Activated B cell treated with CpG ODN at 0.5 μM for 24 hours (primary cell): ENCODE measurements at places on chromosomes 4 and X.

DNA sequence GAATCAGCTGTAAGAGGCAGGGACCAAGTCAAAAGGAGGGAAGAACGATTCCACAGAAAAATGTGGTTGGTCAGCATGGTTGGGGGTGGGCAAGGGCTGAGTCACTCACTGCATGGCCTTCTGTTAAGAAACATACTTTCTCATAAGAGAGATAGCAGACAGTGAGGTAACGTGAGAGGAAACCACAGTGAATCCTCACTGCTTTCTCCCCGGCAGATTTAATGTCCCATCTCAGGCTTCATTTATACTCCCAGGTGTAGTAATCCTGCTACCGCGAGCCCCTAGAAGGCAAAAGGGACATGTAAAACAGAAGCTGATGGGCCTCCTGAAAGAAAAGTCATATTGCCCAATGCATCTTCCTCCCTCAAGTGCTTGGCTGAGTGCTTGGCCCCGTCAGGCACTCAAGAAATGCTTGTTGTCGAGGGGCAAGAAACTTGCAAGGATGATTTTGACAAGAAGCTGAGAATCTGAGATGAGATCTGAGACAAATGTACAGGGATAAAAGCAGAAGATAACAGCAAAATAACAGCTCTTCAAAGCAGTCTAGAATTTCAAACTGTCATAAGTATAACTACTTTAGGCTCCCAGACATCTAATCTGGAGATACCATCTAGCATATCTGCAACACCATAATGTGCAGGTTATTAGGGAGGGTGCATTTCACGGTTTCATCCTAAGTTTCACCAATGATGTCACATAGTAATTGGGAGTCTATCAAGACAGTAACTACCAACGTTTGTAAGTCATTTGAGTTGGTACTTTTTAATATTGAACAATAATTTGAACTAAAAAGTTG lies 40.2 kb downstream of the SH3KBP1 start:
- DNase-seq: no peak

GRCh38 chrX:16140448-16140847 lies 17.1 kb downstream of the GRPR start:
- DNase-seq: no peak

DNA sequence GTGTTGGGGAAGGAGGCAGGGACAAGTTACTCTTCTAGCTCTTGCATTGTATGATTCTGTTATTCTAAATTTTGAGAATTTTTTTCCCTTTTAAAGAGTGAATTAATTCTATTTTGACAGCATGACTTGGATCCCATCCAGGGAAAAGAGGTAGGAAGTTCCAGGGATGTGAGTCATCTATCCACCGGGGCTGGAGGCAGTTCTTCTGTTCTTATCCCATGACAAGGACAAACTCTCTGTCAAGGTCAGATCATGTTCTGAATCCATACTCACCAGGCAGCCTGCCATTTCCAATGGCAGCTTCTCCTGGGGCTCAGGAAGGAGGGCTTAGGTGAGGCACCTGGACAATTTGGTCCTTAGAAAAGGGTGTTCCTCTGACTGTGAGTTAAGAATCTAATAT lies 132.0 kb upstream of the MED14 start:
- no peak for DNase-seq

DNA sequence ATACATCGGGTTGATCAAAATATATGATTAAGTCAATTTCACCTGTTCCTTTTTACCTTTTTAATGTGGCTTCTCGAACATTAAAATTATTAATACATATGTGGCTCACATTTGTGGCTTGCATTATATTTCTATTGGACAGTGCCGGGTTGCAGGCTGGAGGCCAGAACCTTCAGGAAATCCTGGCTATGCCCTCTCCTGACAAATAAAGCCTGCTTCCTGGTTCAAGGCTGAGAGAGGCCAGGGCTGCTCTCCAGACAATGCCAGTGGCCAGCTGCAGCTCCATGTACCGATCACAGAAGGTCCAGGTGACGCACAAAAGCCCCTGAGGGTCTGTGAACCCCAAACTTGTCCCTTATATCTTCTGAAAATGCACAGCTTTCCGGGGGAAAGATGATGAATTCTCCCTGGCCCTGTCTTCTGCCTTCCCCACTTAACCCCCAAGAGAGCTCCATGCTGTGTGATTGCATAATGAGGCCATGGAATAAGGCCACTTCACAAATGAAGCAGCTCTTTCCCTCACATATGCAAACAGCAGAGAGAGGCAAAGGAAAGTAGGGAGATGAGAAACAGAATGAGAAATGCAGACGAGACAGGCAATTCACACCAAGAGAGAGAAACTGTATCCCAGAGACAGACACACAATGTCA lies 241.2 kb downstream of the BCOR start:
- no peak for DNase-seq

DNA sequence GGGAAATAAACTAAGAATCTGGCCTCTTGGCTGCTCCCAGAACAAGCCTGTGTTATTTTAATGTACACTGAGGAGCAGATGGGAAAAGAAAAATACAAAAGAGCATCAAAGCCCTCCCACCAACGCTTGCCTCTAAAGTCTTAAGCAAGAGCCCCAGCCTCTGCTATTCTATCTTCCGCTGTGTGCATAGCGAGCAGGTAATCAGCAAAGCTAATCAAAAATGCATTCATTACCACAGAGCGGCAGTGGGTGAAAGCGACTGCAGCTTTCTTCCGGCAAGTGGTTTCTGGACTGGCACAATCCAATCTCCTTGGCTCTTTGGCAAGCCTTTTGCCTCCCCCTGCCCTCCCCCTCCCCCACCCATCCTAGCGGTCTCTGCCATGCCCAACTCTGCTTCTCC lies 13.5 kb upstream of the GRIA3 start:
- DNase-seq: no peak

- DNase-seq: no peak
These were observed 34.7 kb upstream of the PDE5A start for GRCh38 chr4:119663160-119663788.

DNA sequence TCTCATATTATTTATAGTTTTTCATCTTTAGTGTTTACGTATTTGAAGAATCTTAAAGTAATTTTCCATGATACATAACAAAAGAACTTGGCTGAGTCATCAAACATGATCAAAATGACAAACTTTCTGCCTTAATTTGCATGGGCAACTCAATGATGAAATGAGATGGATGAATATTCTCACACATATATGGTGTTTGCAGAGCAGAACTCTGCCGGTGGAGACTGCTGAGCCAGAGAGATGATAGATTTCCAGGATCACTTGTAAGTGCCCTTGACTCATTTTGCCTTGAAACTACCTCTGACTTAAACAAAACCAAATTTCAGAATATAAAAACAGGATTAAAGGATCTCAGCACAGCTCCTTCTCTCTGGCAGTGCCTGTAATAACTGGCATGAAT lies 38.2 kb downstream of the TRPC3 start:
- DNase-seq: no peak

GRCh38 chrX:68994135-68994890 lies 165.5 kb downstream of the EFNB1 start:
- DNase-seq: no peak

- DNase-seq: no peak
These were observed 231.3 kb upstream of the GPRIN3 start for GRCh38 chr4:89538886-89539285.

GRCh38 chr4:147610686-147611085 lies 6.5 kb upstream of the TMEM184C start:
- no peak for DNase-seq

DNA sequence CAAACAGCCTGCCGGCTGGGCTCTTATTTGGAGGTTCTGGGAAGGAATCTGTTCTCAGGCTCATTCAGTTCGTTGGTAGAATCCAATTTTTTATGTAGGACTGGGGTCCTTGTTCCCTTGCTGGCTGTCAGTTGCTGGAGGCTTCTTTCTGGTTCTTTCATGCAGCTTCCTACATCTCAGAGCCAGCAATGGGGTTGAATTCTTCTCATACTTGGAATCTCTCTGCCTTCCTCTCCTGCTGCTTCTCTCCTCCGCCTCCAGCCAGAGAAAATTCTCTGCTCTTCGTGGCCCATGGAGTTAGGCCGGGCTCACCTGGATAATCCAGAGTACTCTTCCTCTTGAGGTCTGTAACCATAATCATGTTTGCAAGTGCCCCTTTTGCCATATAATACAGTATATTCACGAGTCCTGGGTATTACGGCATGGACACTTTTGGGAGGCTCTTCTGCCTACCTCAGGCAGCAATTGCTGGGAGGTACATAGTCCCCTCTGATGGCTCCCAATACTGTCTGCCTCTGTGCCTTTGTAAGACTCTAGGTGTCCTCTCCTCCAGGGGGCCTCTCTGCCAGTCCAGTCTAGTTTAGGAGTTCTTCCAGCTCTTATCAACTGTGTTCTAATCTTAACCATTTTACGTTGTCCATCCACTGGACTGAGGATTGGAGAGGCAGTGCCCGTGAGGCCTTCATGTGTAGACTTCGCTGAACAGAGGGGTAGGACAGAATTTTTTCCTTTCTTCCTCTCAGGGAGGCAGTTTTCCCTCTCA lies 2.2 kb downstream of the TRMT44 start:
- DNase-seq: no peak

DNA sequence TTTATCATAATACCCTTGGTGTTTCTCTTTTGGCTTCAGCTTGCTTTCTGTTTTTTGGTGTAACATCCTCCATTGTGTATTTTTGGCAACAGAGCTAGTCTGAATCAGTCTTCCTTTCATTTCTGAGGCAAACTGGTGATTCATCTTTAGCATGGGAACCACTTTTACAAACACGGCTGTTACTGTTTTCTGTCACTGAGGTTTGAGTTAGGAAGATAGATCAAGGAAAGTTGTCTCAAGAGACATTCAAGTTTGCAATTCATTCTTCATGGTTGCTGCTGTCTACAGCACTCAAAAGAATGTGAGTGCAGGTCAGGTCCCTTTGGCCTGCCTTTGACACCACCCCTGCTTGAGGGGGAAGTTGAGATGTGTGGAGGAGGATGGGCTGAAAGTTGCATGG lies 36.3 kb downstream of the IL21 start:
- DNase-seq: no peak

- no peak for DNase-seq
These were observed 411.0 kb upstream of the NDST3 start for GRCh38 chr4:117623326-117623725.

DNA sequence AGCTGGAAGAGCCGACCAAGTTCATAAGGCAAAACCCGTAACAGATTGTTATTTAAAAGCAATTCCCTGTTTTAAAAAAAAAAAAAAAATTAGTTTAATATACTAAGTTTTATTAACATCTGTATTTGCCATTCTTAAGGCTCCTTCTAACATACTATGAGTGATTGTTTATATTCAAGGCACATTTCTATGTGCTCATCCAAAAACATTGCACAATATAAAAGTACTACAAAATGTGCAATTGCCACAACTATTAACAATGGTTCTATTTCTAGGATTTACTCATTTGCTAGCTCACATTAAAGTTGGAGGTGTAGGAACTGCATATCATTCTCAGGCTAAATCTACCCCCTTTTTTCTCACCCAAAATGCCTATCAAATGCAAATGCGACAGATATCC lies 46.1 kb downstream of the CNOT6L start:
- no peak for DNase-seq

GRCh38 chrX:50680990-50681389 lies 133.0 kb downstream of the SHROOM4 start:
- no peak for DNase-seq

GRCh38 chrX:17878028-17878670 lies 17.1 kb upstream of the RAI2 start:
- no peak for DNase-seq

- no peak for DNase-seq
These were observed 451.5 kb downstream of the UBE2NL start for GRCh38 chrX:144335402-144335801.

GRCh38 chr4:117847849-117848248 lies 186.4 kb upstream of the NDST3 start:
- DNase-seq: no peak

- DNase-seq: no peak
These were observed 182.0 kb downstream of the MGST2 start for GRCh38 chr4:139847602-139848001.

GRCh38 chrX:15441464-15441863 lies 51.7 kb downstream of the PIR start:
- no peak for DNase-seq

- no peak for DNase-seq
These were observed 126.7 kb downstream of the FRYL start for GRCh38 chr4:48653217-48654014.

DNA sequence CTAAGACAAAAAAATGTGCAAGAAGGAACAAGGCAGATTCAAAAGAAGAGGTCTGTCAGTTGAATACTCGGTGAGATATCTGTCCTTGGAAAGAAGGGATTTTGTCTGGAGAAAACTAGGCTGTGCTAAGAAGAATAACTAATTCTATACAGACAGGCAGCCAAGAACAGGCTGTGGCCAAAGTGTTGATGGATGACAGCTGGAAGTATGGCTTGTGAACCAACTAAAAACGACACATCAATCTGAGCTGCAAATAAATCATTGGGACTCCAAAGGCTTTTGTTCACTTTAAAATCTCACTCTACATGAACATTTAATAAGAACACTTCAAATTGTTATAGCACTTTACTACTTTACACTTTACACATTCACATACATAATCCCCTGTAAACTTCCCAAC lies 70.5 kb upstream of the IGSF1 start:
- DNase-seq: no peak

GRCh38 chr4:8538703-8539567 lies 41.3 kb upstream of the GPR78 start:
- DNase-seq: no peak

GRCh38 chr4:6875431-6875831 lies 34.2 kb upstream of the TBC1D14 start:
- DNase-seq: no peak

- DNase-seq: no peak
These were observed 131.7 kb upstream of the NALF2 start for GRCh38 chrX:69372435-69372834.

- no peak for DNase-seq
These were observed 181.8 kb downstream of the USP46 start for GRCh38 chr4:52477191-52477780.

DNA sequence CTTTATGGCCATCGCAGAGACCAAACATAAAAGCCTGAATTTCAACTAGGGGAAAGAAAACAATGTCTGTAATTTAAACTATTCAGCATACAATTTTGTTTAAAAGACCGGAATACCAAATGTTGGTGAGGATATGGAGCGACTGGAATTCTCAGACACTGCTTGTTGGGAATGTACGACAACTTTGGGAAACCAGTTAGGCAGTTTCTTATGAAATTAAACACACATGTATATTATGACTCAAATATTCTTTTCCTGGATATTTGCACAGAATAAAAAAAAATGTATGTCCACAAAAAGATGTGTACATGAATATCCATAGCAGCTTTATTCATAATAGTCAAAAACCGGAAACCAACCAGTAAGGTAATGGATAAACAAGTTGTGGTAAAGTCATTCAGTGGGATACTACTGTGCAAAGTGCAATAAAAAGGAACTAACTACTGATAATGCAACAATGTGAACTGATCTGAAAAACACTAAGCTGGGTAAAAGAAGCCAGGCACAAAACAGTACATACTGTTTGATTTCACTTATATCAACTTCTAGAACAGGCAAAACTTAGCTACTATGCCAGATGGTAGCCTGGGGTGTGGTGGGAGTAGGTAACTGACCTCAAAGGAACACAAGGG lies 152.7 kb upstream of the FTHL17 start:
- DNase-seq: no peak
